ENCODE measurements at places on chromosomes 4 and X.
A peak's percentile ranks its signal among the peaks of the same experiment; 100 is the strongest.

- DNase-seq, result no peak
Observed at GRCh38 chrX:15739886-15740285, 1.8 kb downstream of the CA5B start.

DNA sequence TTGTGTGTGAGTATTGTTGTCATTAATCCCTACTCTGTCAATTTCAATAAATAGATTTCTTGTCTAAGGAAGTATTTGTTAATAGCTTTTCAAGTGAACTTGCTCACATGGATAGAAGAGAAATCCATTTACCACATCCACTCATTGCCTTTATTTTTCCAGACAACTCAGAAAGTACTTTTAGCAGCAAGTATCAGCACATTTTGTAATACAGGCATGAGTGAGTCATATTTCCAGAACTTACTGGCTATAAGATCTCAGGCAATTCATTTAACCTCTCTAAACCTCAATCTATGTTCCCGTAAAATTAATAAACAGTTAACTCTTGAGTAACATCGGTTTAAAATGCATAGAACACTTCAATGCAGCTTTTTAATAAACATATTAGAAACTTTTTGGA is 317.9 kb upstream of the PCDH7 start:
- DNase-seq, result no peak

- DNase-seq, result no peak
Observed at GRCh38 chr4:25252230-25253070, 18.6 kb downstream of the PI4K2B start.

- DNase-seq, result no peak
Observed at GRCh38 chrX:120755066-120755846, 120.4 kb downstream of the CT47B1 start.

DNA sequence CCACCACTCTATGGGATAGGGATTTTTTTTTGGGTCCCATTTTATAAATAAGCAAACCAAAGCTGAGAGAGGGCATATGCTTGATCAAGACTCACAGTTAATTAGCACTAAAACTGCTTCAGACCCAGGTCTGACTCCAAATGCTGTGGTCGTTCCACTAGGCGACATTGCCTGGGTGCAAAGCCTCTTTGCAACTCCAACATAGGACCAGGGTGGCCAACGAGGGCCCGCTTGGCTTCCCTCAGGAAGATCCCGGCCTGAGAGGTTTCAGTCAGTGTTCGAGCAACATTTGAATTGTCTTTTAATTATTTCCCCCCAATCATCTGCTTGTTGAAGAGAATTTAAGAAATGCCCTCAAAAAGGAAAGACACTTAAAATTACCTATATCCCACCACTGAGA is 11.2 kb downstream of the PJA1 start:
- no peak for DNase-seq

DNA sequence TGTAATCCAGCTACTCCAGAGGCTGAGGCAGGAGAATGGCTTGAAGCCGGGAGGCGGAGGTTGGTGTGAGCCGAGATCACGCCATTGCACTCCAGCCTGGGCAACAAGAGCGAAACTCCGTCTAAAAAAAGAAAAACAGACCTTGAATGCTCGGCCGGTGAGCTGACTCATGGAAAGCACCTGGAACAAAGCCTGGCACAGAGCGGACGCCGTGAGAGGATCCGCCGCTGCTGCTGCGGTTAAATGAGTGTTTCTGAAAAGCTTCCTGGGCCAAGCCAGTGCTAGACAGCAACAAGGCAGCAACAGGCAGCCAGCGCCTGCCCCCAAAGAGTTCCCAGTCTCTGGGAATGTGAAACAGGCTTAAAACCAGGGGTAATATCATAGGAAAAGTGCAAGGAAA is 186.4 kb downstream of the AFAP1 start:
- DNase-seq, result no peak

DNA sequence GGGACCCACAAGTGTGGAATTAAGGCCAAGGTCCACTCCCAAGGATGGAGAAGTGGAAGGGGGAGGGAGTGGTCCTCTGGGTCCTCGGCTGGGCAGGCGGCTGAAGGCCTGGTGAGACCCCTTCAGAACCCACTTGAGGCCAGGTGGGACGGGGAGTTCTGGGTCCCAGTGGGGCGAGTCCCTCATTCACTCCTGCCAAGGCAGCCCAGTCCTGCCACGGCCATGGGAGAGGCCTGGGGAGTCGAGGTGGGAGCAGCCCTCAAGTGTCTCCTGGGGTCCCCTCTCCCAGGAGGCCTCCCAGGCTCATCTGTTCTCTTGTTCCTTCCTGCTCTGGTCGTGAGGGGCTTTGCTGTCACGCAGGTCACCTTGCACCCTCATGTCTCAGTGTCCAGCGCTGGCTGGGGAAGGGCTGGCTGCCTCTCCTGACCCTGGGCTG is 6.1 kb upstream of the SH3BP2 start:
- no peak for DNase-seq

DNA sequence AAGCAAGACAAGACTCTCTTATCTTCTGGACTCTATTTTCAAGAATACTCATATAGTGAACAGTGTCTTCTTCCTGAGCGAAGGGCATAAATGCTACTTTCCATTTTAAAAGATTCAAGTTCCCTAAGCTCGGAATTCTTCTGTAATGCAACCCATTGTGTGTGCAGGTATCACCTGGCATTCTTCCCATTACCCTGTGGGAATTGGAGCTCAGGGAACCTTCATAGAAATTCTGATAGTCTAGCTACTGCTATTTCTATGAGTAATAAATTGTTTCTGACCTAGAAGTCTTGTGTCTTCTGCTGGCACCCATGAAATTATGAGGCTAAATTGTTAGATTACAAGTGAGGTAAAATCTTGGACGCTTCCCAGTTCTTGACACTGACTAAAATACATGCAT is 324.1 kb upstream of the DIPK2B start:
- DNase-seq, result no peak

GRCh38 chr4:101183666-101184373 is 163.5 kb downstream of the PPP3CA start:
- DNase-seq, result no peak

DNA sequence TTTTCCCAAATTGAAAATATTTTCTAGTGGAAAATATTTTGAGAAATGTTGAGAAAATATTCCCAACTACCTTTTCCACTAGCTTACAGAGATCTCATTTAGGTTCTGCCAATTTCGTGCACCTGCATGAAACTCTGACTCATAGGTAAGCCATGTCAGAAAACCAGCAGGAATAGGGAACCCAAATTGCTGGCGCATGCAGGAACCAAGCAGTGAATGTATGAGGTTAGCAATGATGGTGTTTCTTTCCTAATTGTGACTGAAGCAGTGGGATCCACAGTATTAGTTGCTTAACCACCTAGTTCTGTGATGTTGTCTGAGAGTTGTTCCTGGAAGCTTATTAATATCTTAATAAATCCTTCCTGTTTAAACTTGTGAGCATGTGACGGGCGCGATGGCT is 381.0 kb upstream of the TRAM1L1 start:
- no peak for DNase-seq

- peak; percentile 1 for DNase-seq
Observed at GRCh38 chrX:117539090-117539418, 577.6 kb downstream of the KLHL13 start.

- peak; percentile 37 for DNase-seq
Observed at GRCh38 chr4:113452868-113453620, 308.5 kb downstream of the CAMK2D start.

DNA sequence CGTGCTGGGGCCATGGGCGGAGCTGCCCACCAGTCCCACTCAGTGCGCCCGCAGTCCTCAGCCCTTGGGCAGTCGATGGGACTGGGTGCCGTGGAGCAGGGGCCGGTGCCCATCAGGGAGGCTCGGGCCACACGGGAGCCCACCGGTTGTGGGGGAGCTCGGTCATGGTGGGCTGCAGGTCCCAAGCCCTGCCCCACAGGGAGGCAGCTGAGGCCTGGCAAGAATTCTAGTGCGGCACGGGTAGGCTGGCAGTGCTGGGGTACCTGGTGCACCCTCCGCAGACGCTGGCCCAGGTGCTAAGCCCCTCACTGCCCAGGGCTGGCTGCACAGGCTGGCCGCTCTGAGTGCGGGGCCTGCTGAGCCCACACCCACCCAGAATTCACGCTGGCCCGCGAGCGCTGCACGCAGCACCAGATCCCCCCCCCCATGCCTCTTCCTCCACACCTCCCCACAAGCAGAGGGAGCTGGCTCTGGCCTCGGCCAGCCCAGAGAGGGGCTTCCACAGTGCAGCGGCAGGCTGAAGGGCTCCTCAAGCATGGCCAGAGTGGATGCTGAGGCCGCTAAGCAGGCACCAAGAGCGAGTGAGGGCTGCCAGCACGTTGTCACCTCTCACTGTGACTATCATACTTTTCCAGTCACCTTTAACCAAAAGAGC is 564.4 kb downstream of the GALNTL6 start:
- DNase-seq, result no peak

DNA sequence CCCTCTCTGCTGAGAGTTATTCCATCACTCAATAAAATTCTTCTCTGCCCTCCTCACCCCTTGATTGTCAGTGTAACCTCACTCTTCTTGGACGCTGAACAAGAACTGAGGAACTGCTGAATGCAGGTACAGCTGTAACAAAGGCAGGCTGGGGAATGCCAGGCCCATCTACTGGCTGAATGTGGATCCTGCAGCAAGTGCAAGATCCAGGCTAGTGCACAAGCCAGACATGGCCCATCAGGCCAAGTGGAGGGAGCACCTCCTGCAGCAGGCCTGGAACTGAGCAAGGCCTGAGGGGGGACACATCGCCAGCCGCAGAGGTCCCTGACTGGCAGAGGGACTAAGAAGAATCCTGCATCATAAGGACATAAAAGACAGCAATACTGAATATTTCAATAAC is 411.8 kb upstream of the PCDH10 start:
- DNase-seq, result no peak

- no peak for DNase-seq
Observed at GRCh38 chr4:179344861-179345260, 1902.6 kb upstream of the AGA start.

- DNase-seq, result no peak
Observed at GRCh38 chr4:152524427-152524826, 11.5 kb downstream of the FBXW7 start.

DNA sequence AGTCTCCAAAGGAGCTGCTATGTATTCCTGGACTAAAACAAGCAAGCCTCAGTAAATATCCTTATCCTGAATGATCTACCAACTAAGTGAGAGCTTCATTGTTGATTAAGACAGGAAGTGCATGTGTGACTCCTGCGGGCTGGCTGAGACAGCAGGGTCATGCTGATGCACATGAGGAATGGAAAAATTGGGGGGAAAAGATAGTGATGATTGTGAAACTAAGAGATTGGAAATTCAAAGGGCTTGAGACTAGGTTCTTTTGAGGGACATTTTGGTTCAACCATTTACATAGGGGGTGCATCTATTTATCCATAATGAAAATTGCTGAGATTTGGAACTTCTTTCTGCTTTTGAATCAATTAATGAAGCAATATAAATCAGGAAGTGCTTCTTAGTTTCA is 61.1 kb upstream of the C1QTNF7 start:
- DNase-seq, result no peak

DNA sequence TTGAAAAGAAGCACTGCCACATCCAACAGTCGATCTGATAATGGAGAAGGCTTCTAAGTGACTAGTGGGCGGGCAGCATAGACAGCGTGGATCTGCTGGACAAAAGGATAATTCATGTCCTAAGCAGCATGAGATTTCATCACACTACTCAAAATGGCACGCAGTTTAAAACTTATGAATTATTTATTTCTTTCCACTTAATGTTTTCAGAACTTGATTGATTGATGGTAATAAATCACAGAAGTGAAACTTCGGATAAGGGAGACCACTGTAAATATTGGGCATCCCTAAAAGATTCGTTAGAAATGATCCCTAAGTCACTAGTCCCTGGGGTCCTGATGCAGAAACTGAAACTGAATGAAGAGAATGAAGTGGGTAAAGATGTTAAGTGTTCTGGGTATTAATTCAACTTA is 93.0 kb upstream of the ANK2 start:
- no peak for DNase-seq

DNA sequence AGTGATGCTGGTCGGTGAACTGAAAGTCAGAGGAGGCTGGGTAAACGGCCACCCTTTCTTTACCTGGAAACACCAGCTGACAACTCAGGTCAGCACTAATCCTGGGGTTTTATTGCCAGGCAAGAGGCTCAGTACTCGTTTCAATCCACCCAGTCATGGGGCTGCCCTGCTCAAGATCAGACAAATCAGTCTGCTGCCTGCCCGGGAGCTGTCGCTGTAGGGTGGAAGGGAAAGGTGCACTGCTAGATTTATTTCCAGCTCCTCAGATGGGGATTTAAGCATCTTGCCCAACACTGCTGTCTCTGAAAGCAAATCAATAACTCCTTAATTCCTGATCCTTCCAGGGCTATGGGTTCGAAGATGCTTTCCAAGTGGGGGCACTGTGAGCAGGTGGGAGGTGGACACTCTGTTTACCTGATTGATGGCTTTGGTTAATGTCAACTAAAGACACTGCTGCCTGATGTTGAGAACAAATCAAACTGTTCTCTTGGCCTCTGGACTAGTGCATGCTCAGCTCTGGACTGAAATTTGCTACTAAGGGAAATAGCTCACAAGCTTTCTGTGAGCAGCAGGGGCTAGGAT is 59.3 kb downstream of the PHKA2 start:
- DNase-seq, result no peak

DNA sequence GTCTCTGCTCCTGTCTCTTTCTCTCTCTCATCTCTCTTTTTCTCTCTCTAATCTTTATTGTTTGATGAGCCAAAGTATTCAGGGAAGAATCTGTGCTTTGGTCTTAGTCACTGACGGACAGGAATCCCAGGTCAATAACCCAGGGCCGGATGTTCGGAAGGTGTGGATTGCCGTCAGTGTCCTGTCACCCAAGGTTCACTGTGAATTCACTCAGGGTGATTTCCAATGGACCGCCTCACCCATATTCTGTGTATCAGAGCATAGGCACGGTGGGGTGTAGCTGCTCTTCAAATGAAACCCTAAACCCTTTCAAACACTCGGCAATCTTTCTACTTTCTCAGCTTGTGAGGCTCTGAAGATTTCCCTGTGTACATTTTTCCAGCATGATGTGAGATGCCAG is 144.6 kb upstream of the GPC4 start:
- no peak for DNase-seq

DNA sequence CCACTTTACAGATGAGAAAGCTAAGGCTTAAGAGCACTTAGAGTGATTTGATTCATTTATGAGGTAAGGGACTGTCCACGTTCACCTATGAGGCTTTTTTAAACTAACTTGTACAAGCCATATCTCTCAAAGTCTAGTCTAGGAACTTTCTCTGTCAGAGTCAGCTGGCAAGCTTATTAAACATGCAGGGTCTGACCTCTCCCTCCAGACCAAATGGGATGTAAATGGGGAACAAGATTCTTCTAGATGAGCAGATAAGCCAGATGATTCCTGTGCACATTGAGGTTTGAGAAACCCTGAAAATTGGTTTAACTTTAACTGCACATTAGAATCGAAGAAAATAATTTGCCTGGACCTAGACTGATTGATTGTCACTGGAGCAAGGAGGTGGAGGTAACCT is 160.0 kb upstream of the SPRY1 start:
- DNase-seq, result no peak

- DNase-seq, result no peak
Observed at GRCh38 chr4:108003982-108004515, 14.4 kb downstream of the HADH start.

- DNase-seq, result no peak
Observed at GRCh38 chr4:44194365-44194764, 254.2 kb downstream of the KCTD8 start.
